ENCODE measurements at places on chromosomes 4 and X. TPM values are rescaled to one million over a fixed set of nuclear protein-coding genes. Genes with fewer than 3 reads are reported as not detected.

Gene C4orf54
- 0.63 TPM for total RNA-seq

DNA sequence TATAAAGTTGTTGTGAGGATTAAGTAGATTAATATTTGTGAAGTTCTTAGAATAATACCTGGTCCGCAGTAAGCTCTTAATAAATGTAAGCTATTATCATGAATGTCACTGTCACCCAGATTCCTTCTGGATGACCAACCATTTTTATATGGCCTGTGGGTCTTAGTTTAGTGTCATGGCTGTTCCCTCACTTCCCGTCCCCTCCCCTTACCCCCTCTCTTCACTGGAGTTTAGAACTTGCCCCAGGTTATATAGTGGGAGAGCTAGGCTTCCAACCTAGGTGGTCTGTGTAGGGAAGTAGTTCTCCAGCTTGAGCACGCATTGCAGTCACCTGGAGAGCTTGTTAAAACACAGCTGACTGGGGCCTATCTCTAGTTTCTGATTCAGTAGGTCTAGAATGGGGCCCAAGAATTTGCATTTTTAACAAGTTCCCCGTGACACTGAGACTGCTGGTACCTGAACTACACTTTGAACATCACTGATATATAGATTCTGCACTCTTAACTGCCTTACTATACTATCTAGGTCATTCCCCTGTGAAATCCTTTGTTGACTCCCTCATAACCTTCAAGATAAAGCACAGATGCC lies 66.9 kb upstream of the PLAC1 start:
- peaks cover 8% of the 10 kb centered on the region for H3K4me1 ChIP-seq
- no peak for DNase-seq
- no peak overlapping the region for H3K4me3 ChIP-seq
- H3K27me3 ChIP-seq, result no peaks in the 10 kb centered on the region
- H3K36me3 ChIP-seq, result no peaks in the 10 kb centered on the region

DNA sequence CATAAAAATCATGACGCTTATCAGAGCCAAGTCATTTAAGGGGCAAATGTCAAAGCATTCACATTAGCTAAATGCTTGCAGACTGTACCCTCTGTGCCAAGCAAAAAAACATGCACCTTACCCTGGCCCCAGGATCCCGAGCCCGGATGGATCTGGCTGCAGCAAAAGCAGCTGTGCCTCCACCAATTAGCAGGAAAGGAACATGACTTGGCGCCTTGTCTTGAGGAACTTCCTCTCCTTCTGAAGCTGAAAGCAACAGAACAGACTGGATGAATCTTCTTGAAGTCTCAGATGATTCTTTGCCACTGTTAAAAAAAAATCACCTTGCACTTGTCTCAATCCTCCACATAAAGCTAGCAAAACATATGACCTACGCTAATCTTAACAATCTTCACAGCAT lies 18.0 kb downstream of the AIFM1 start:
- peaks cover 10% of the 10 kb centered on the region for H3K36me3 ChIP-seq
- H3K27ac ChIP-seq, result no peak overlapping the region
- no peaks in the 10 kb centered on the region for H3K27me3 ChIP-seq
- H3K4me3 ChIP-seq, result no peak overlapping the region

GRCh38 chrX:153669174-153669890 lies 4.3 kb downstream of the PNCK start:
- peak; percentile 20 for DNase-seq
- H3K36me3 ChIP-seq, result no peaks in the 10 kb centered on the region
- H3K4me3 ChIP-seq, result no peak overlapping the region
- 0 out of 2 replicates have a peak, but pooled peaks cover 4% of the 10 kb centered on the region for H3K27me3 ChIP-seq
- H3K27ac ChIP-seq, result no peak overlapping the region
- no peaks in the 10 kb centered on the region for H3K4me1 ChIP-seq

GRCh38 chr4:71368906-71369305 lies 30.1 kb downstream of the SLC4A4 start:
- no peak overlapping the region for H3K4me3 ChIP-seq
- no peaks in the 10 kb centered on the region for H3K36me3 ChIP-seq
- no peaks in the 10 kb centered on the region for H3K27me3 ChIP-seq
- no peak overlapping the region for H3K27ac ChIP-seq
- no peak for DNase-seq

- DNase-seq, result no peak
- no peaks in the 10 kb centered on the region for H3K4me1 ChIP-seq
- H3K36me3 ChIP-seq, result no peaks in the 10 kb centered on the region
- H3K27me3 ChIP-seq, result no peaks in the 10 kb centered on the region
- H3K27ac ChIP-seq, result no peak overlapping the region
These were observed 375.2 kb downstream of the MAGEE1 start for GRCh38 chrX:76802708-76803107.

- DNase-seq, result no peak
- H3K4me3 ChIP-seq, result no peak overlapping the region
- H3K4me1 ChIP-seq, result no peaks in the 10 kb centered on the region
- H3K36me3 ChIP-seq, result peaks cover 54% of the 10 kb centered on the region
- H3K27ac ChIP-seq, result no peak overlapping the region
- H3K27me3 ChIP-seq, result no peaks in the 10 kb centered on the region
These were observed 7.3 kb downstream of the SUV39H1 start for GRCh38 chrX:48703642-48704481.

GRCh38 chrX:20057479-20057878 lies 59.2 kb downstream of the MAP7D2 start:
- DNase-seq, result no peak
- H3K27ac ChIP-seq, result no peak overlapping the region
- H3K36me3 ChIP-seq, result no peaks in the 10 kb centered on the region
- no peak overlapping the region for H3K4me3 ChIP-seq

- H3K27me3 ChIP-seq, result no peaks in the 10 kb centered on the region
- H3K4me3 ChIP-seq, result no peak overlapping the region
- H3K36me3 ChIP-seq, result no peaks in the 10 kb centered on the region
- H3K27ac ChIP-seq, result no peak overlapping the region
- no peaks in the 10 kb centered on the region for H3K4me1 ChIP-seq
- DNase-seq, result no peak
These were observed 72.3 kb downstream of the IGSF1 start for GRCh38 chrX:131216828-131217227.

DNA sequence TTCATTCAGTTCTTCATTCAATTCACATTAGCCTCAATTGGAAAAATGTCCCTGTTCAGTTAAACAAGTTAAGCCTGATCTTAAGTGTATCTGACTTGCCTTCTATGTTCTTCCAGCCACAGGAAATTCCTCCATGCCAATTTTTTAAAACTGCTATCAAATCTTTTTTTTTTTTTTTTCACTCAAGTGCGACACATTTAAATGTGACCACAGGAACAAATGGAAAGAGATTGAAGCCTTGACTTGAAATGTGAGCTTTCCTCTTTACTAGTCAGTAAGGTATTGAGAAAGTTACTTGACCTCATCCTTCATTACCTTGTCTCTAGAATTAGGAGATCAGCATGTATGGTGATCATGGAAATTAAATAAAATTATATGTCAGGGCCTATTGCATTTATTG lies 165.1 kb downstream of the SLIT2 start:
- no peaks in the 10 kb centered on the region for H3K36me3 ChIP-seq
- H3K4me3 ChIP-seq, result no peak overlapping the region
- H3K27ac ChIP-seq, result no peak overlapping the region
- H3K27me3 ChIP-seq, result no peaks in the 10 kb centered on the region

DNA sequence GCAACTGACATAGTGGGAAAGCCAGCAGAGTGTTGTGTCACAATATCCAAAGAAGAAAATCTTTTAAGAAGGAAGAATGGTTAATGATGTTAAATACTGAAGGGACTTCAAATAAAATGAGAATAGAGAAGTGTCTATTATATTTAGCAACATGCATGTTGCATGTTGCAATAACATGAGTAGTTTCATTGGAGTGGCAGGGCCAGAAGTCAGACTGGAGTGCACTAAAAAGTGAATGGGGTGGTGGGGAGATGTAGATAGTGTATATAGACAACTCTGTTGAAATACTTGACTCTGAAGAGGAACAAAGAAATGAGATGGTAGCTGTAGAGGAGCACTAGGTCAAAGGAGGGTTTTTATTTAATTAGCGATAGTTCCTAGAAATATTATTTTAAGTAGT lies 9.5 kb upstream of the AMMECR1 start:
- H3K4me3 ChIP-seq, result no peak overlapping the region
- H3K27ac ChIP-seq, result no peak overlapping the region
- no peaks in the 10 kb centered on the region for H3K36me3 ChIP-seq
- H3K4me1 ChIP-seq, result no peaks in the 10 kb centered on the region

DNA sequence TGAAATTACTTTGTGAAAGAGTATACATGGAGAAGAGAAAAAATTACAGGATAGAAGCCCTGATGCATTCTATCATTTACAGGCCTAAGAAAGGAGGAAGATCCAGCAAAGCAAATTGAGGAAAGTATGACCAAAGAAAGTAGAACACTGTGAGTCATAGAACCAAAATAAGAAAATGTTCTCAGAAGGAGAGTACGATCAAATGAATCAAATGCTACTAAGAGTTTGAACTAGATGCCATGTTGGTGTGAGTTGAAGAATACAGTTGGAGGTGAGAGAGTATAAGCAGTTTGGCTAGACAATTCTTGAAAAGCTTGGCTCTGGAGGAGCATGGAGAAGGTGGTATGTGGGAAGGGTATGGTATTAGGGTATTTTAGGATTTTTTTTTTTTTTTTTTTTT lies 161.8 kb downstream of the RPA4 start:
- H3K27ac ChIP-seq, result no peak overlapping the region
- H3K4me3 ChIP-seq, result no peak overlapping the region
- H3K27me3 ChIP-seq, result no peaks in the 10 kb centered on the region
- no peaks in the 10 kb centered on the region for H3K4me1 ChIP-seq
- no peaks in the 10 kb centered on the region for H3K36me3 ChIP-seq

DNA sequence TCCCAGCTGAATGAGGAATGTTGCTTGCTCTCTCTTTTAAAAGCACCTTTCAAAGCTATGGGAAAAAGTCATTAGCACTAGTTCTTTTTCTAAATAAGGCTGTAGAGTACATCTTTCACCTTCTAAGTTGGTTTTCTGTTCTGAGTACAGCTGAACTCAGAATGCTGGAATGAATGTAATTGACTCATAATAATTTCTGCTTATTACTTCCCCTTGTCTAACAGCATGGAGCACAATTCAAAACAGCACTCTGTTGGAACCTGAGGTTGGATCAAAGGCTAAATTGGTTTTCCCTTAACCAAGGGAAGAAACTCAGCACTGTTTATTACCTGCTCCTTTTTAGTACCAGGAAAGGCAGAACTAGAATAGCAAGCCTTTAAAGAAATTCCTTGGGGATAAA lies 33.5 kb upstream of the CYP2U1 start:
- no peak overlapping the region for H3K27ac ChIP-seq
- no peaks in the 10 kb centered on the region for H3K27me3 ChIP-seq
- H3K4me3 ChIP-seq, result no peak overlapping the region
- H3K4me1 ChIP-seq, result peaks cover 19% of the 10 kb centered on the region
- no peaks in the 10 kb centered on the region for H3K36me3 ChIP-seq
- no peak for DNase-seq

DNA sequence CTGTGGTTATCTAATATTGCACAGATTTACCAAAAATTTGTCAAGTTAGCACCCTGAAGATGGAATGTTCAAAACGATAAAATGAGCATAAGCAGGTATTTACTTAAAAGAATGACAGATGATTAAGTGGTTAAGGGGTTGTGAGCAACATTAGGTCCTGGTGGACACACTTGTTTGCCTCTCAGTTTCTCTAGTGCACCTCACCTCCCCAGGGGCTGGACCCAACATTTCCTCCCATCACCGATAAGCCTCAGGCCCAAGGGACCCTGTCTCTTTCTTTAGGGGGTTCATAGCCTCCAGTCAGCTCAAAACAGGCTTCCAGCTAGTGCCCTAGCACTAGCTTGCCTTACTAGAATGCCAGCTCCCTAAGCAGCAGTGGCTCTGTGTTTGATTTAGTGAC lies 88.0 kb downstream of the ATP11C start:
- no peak for DNase-seq
- H3K27ac ChIP-seq, result no peak overlapping the region
- no peak overlapping the region for H3K4me3 ChIP-seq
- no peaks in the 10 kb centered on the region for H3K27me3 ChIP-seq
- no peaks in the 10 kb centered on the region for H3K36me3 ChIP-seq

- no peaks in the 10 kb centered on the region for H3K36me3 ChIP-seq
- H3K4me3 ChIP-seq, result no peak overlapping the region
- no peaks in the 10 kb centered on the region for H3K4me1 ChIP-seq
- no peak overlapping the region for H3K27ac ChIP-seq
- no peak for DNase-seq
These were observed 75.2 kb upstream of the CCSER1 start for GRCh38 chr4:90051999-90052398.

DNA sequence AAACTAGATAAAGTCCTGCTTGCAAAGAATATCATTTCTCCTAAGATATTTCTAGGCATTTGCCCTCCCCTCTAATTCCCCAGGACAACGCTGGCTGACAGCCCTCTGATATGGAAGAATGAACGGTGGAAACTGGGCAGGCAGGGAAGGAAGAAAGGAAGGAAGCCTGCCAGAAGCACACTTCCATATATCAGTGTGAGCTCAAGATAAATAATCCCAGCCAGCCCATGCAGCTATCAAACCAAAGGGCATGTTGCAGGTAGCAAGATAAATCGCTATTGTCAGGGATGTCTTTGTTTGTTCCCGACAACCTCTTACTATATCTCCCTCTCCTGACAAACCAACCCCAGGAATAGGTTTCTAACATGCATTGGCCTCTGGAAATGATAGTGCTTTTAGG lies 412.8 kb downstream of the HNRNPD start:
- no peaks in the 10 kb centered on the region for H3K4me1 ChIP-seq
- no peaks in the 10 kb centered on the region for H3K36me3 ChIP-seq
- no peak overlapping the region for H3K4me3 ChIP-seq
- DNase-seq, result no peak
- no peak overlapping the region for H3K27ac ChIP-seq

DNA sequence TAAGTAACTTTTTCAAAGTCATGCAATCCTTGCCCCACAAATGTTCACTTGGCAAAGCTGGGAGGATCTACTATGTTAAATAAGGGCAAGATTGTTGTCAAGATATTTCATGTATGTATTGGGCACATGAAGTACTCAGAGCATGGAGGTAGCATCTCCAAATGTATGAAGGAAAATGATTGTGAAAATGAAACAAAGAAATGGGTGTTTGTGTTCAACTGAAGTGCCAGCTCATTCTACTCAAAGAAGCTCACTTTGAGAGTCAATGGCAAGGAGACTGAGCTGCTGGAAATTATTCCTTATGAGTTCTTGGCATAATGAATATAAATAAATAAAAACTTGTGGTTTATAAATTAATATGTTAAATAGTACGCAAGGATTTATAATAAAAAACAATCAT lies 124.5 kb upstream of the ARSJ start:
- H3K27ac ChIP-seq, result no peak overlapping the region
- peaks cover under 1% of the 10 kb centered on the region for H3K4me1 ChIP-seq
- no peaks in the 10 kb centered on the region for H3K27me3 ChIP-seq
- no peak for DNase-seq
- H3K4me3 ChIP-seq, result no peak overlapping the region
- H3K36me3 ChIP-seq, result no peaks in the 10 kb centered on the region

Data from SJSA1 (cell line).